ENCODE measurements at places on chromosomes 6 and 20.

- no peak for DNase-seq
Observed at GRCh38 chr6:151392427-151392826, 1.1 kb upstream of the ZBTB2 start.

DNA sequence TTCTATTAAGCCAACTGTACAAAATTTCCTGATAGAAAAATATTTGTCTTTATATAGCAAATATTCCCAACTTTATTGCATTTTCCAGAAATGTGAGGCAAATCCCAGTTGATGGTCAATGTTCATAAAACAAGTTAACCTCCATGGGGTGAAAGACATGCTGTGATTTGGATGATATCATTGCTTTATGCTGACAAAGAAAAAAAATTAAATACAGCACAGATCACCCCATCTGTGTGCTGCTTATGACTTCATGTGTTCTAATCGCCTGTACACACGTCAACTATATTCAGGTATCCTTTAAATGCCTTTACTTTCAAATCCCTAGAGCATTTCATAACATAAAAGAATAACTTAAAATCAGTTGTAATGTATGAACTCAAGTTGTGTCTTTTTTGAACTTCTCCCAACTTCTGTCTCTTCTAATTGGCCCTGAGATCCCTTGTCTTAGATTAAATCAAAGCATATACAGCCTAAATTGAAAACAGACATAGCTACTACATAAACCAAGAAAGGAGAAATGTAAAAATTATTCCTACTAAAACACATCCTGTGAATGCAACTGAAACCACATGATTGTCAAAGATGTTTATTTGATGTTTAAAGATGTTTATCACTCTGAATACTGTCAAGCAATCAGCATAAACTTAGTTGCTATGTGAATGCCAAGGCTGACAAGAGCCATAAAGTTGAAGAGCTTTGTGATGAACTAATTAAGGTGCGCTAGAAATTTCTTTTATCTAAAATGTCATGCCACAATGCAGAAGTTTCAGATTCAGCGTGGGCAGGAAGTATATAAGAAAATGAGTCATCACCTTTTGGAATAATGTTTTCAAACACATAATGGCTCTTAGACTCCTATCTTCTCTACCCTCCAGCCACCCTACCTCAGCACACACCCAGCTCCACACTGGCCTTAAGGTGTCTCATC is 68.7 kb downstream of the FILIP1 start:
- DNase-seq: no peak

DNA sequence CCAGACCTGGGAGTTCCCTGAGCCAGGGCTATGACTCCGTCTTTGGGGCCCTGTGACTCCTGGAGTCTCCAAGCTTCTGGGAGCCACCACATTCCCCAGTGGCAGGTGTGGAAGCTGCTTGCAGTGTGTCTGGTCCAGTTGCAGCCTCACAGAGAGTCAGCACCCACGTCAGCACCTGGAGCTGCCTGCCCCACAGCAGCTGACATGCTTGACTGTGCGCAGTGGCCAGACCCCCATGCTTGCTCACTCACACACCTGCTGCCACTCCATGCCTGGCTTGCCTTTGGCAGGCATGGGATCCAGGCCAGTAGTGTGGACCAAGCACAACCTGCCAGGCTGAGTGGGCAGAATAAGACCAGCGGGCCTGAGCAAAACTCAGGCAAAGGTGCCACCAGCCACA is 31.0 kb upstream of the ASIP start:
- DNase-seq: no peak

- DNase-seq: no peak
Observed at GRCh38 chr6:44704240-44705150, 317.0 kb downstream of the CDC5L start.

DNA sequence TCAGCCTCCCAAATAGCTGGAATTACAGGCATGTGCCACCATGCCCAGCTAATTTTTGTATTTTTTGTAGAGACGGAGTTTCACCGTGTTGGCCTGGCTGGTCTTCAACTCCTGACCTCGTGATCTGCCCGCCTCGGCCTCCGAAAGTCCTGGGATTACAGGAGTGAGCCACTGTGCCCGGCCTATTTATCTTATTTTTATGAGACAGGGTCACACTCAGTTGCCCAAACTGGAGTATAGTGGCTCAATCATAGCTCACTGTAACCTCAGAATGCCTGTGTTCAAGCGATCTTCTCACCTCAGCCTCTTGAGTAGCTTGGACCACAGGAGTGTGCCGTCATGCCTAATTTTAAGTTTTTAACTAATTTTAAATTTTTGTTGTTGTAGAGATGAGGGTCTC is 114.4 kb downstream of the JARID2 start:
- DNase-seq: no peak

DNA sequence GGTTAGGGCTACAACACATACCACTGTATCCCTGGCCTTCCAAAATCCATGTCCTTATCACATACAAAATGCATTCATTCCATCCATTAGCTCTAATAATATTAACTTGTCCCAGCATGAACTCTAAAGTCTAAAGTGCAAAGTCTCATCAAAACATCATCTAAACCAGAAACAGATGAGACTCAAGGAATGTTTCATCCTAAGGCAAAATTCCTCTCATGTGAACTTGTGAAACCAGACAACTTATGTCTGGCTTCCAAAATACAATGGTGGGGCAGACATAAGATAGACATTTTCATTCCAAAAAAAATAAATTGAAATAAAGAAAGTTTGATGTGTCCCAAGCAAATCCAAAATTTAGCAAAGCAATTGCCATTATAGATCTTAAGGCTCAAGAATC is 257.4 kb downstream of the HTR1B start:
- DNase-seq: no peak

DNA sequence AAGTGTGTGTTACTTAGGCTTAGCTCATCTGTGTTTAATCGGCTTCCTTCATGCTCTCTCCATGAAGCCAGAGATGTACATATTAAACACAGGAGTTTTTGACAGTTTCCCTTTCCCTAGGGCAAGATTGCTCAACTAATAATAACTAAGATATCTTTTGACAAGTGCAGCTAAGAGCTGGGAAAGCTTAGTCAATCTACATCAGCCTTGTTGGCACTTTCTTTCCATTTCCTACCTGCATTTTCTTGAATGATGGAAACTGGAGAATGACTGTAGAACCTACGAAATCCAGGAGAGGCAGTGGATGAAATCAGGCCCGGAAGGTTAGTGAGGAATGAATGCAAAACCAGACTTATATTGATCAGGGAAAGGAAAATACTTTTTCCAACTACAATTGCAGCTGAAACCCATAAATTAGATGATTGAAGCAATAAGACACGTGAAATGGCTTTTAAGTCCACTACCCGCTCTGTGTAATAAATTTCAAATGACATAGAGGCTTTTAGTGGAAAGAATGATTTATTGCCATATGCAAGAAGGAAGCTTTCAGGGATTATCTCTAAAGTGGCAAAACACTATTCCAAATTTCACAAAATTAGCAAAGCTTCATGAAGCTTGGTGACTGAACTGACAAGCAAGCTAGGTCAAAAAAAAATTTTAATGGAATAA is 237.2 kb upstream of the ID4 start:
- no peak for DNase-seq

DNA sequence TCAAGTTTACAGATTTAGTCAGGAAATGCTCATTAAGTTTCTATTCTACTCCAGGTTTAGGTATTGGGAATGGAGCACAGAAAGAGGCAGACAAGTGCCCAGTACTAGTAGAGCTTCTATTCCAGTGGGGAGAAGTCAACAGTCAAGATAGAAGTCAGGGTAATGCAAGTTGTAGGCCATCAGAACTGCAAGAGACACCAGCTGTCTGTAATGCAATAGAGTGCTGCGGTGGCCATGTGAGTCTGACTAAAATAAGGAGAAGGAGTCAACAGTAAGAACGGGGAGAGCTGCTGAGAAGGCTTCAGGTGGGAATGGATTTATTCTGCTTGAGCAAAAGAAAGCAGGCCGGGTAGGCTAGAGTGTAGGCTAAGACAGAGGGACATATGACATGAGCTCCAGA is 515.0 kb downstream of the QKI start:
- no peak for DNase-seq

DNA sequence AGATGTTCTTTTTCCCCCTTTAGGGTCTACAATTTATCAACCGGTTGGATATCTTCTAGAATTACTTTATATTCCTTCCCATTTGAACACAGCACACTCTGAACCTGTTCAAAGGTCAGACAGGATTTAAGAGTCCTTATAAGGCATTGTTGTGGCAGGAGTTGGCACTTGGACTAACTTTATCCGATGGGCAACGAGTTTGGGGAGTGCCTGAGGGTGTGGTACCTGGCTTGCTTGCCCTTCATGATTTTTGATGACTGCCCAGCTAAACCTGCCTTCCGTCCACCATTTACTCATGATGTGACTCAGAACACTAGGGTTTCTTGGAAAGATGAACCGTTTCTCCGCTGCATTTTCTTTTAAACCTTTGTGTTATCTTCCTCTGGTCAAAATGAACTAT is 285.2 kb downstream of the FOXC1 start:
- DNase-seq: no peak

DNA sequence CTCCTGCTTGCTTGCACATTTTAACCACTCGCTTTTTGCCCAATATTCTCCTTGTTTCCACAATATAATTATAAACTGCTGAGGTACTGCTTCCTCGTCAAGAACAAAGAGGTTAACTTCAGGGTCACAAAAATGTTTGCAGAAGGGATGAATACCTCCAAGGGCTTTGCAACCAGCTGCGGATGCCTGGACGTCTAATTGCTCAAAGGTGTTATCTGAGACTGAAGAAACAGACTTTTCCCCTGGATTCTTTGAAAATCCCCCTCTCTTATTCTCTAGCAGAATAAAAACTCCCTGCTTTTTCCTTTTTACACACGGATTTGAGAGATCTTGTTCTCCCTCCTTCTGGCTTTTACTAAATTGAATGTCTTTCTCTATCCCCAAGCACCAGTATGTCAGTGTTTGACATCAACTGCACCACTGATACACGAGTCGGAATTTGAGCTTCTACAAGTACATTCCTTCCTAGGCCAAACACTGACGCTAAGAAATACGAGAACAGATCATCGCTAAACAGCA is 336 bp upstream of the SMPDL3A start:
- peak; percentile 46 for DNase-seq

- DNase-seq: no peak
Observed at GRCh38 chr6:140230282-140230681, 855.8 kb upstream of the CITED2 start.

DNA sequence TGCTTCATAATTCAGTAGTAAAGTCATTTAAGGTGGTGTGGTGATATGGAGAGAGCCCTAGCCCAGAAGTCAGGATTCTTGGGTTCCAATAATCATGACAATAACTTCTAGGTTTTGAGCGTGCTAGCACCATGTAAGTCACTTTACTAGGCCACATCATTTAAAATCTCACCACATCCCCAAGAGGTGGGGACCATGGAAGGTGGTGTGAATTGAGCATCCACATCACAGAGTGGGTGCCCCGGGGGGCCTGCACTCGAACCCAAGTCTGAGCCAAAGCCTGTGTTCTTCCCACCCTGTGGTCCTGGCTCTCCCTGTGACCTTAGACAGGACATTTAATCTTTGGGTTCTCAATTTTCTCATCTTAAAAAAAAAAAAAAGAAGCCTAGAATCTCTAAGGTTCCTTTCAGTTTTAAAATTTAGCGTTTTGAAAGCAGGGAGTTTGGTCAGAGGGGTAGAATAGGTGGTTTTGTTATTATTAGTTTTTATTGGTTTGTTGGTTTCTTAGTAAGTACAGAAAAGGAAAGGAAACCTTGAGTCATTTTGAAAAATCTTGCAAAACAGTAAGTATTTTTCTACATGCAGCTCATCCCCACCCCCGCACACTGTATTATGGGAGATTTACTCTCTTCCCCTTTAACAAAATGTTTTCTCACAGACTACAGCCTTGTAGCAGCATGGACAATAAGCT is 26.4 kb downstream of the ARMC2 start:
- no peak for DNase-seq

GRCh38 chr20:57717797-57718196 is 8.0 kb upstream of the PMEPA1 start:
- DNase-seq: peak; percentile 12

DNA sequence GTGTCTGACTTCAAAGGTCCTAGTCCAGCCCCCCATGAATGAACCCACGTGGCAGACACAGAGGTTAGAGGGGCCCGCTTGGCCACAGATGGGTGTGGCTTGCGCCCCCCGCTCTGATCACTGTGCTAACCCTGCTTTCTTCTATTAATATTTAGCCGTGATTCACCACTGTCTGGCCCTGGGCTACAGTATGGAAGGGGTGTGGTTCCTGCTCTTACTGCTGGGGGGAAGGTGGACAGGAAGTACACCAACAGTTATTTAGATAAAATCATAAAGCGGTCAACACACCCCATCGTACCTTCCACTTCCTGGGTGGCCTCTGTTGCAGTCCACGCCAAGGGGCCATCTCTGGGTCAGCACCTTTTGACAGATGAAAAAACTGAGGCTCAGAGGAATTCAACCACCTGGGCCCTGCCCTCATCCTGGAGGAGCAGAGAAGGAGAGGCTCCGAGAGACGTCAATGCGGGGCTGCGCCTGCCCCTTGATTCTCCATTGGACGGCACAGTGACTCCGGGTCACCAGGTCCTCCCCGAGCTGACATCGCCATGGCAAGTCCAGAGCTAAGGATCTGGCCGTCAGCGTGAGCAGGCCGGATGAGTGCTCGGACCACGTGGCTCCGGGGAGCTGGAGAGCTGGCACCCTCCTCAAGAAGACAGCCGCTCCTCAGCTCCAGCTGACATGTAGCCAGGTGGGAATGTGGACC is 206.3 kb downstream of the PREX1 start:
- DNase-seq: no peak

GRCh38 chr6:25497383-25498040 is 154.5 kb upstream of the SCGN start:
- no peak for DNase-seq

DNA sequence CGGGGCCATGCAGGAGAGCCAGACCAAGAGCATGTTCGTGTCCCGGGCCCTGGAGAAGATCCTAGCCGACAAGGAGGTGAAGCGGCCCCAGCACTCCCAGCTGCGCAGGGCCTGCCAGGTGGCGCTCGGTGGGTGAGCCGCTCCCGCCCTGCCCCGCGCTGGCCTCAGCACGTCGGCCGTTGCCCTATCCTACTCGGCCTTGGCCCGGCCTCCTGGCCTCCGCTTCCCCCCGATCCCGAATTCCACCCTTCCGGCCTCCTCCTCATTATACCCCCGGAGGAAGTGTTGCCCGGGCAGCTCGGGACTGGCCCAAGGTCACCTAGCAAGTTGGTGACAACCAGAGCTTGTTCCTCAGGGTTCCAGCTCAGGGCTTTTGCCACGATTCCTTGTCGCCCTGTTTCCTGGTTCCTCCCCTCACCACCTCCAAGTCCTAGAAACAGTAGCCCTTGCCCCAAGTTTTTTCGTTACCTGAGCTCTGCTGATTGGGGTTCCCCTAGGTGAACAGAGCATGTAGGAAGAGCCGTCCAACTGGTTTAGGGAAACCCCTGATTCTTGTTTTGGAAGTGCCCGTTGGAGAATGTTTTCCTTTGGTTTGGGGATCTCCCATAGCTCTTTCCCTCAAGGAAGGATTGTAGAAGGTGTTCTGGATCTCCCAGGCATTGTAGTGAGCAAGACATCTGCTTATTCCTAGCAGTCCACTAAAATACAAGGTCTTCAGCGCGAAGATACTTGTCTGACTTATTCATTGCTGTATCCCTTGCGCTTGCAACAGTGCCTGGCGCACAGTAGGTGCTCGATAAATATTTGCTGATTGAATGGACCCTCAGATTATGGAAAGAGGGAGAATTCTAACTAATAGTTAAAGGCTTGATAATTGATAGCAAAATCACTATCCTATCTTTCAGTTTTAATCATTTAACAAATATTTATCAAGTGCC is 641 bp downstream of the ARFGEF2 start:
- DNase-seq: no peak

GRCh38 chr6:2687456-2687855 is 63.3 kb downstream of the MYLK4 start:
- no peak for DNase-seq

Data from NCI-H748 treated with DMSO at 0.1 percent for 48 hours (cell line).